Prostate gland (tissue), 2 donors: ENCODE measurements at places on chromosomes 2 and 18.
A peak's percentile ranks its signal among the peaks of the same experiment; 100 is the strongest.

- H3K27ac ChIP-seq: no peak overlapping the region
- no peaks in the 10 kb centered on the region for H3K27me3 ChIP-seq
- no peak overlapping the region for H3K4me3 ChIP-seq
- H3K4me1 ChIP-seq: no peaks in the 10 kb centered on the region
- DNase-seq: no peak
These were observed 81.8 kb upstream of the CREB1 start for GRCh38 chr2:207448006-207448405.

DNA sequence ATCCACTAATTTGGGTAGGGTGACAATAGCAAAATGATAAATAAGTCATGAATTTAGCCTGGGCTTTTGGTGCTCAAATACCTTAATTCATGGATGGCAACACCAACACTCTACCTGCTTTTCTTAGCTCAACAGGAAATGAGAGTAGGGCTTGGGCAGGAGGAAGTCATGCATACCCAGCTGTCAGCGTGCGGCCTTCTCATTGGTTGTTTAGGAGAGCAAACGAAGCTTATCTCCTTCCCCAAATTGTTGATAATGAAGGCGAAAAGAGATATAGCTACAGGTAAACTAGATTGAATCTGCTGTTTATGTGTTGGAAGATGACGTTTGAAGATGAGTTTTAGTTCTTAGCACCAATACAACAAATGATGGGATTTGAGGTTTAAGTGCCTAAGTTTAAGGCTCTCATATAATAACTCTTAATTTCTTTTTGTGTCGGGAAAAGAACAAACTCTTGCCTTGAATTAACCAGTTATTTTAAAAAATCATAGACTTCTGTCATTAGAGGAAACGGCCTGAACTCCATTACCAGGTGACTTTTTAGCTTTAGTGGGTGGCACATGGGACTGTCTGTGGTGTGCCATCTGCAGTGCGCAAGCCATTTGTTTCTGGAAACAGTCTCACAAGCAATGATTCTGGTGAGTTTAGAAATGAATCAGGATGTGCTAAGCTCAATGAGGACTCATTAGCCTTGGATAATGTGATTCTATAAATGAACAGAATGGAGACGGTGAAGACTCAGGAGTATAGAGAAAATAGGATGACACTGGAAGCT, 19.8 kb downstream of the MAP4K4 start:
- no peaks in the 10 kb centered on the region for H3K27me3 ChIP-seq
- H3K4me3 ChIP-seq: no peak overlapping the region
- no peak for DNase-seq

- H3K27ac ChIP-seq: no peak overlapping the region
- H3K36me3 ChIP-seq: no peaks in the 10 kb centered on the region
- no peaks in the 10 kb centered on the region for H3K27me3 ChIP-seq
- no peak for DNase-seq
- no peak overlapping the region for H3K4me3 ChIP-seq
These were observed 208.0 kb upstream of the FBXO11 start for GRCh38 chr2:48114256-48114655.

- no peaks in the 10 kb centered on the region for H3K4me1 ChIP-seq
- no peaks in the 10 kb centered on the region for H3K27me3 ChIP-seq
- no peak overlapping the region for H3K27ac ChIP-seq
- H3K36me3 ChIP-seq: no peaks in the 10 kb centered on the region
These were observed 144.8 kb upstream of the TACR1 start for GRCh38 chr2:75344146-75344545.

- H3K4me3 ChIP-seq: no peak overlapping the region
- H3K4me1 ChIP-seq: no peaks in the 10 kb centered on the region
- H3K36me3 ChIP-seq: no peaks in the 10 kb centered on the region
- DNase-seq: no peak
These were observed 326.3 kb downstream of the TSN start for GRCh38 chr2:122081751-122082150.

GRCh38 chr2:68429311-68429826, 37.7 kb downstream of the FBXO48 start:
- no peak overlapping the region for H3K27ac ChIP-seq
- no peaks in the 10 kb centered on the region for H3K36me3 ChIP-seq
- DNase-seq: no peak
- H3K27me3 ChIP-seq: no peaks in the 10 kb centered on the region
- H3K4me1 ChIP-seq: no peaks in the 10 kb centered on the region

- DNase-seq: no peak
- no peaks in the 10 kb centered on the region for H3K36me3 ChIP-seq
- H3K27me3 ChIP-seq: no peaks in the 10 kb centered on the region
- H3K4me1 ChIP-seq: no peaks in the 10 kb centered on the region
- H3K27ac ChIP-seq: no peak overlapping the region
These were observed 254.8 kb downstream of the TGIF1 start for GRCh38 chr18:3704556-3705344.

GRCh38 chr2:123648956-123649355, 376.1 kb upstream of the CNTNAP5 start:
- DNase-seq: no peak
- H3K4me3 ChIP-seq: no peak overlapping the region
- no peaks in the 10 kb centered on the region for H3K4me1 ChIP-seq
- H3K27me3 ChIP-seq: no peaks in the 10 kb centered on the region

DNA sequence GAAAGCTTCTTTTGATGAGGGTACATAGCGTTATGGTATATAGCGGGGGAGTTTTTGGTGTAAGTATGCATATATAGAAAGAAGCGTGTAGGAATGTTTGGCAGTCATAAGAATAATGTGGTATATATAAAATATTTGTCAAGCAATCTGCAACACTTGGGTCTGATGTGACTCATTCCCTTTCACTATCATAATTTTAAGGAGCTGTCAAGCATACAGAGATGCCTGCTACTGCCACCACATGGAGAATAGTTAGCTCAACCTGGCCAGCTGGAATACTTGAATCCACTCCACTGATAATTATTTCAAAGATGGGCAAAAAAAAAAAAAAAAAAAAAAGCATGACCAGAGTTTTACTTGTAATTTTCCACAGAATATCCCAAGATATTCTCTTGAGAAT, 559.8 kb upstream of the REG3G start:
- H3K27ac ChIP-seq: no peak overlapping the region
- H3K4me3 ChIP-seq: no peak overlapping the region
- H3K4me1 ChIP-seq: no peaks in the 10 kb centered on the region
- no peak for DNase-seq
- H3K27me3 ChIP-seq: no peaks in the 10 kb centered on the region
- H3K36me3 ChIP-seq: no peaks in the 10 kb centered on the region

- H3K36me3 ChIP-seq: no peaks in the 10 kb centered on the region
- no peaks in the 10 kb centered on the region for H3K4me1 ChIP-seq
- no peaks in the 10 kb centered on the region for H3K27me3 ChIP-seq
- H3K4me3 ChIP-seq: no peak overlapping the region
- DNase-seq: no peak
- no peak overlapping the region for H3K27ac ChIP-seq
These were observed 51.0 kb upstream of the ID2 start for GRCh38 chr2:8630676-8631464.

- no peaks in the 10 kb centered on the region for H3K27me3 ChIP-seq
- DNase-seq: no peak
- H3K4me3 ChIP-seq: no peak overlapping the region
- H3K36me3 ChIP-seq: no peaks in the 10 kb centered on the region
- no peaks in the 10 kb centered on the region for H3K4me1 ChIP-seq
These were observed 119.2 kb downstream of the ANKRD44 start for GRCh38 chr2:197191177-197191939.

- H3K4me1 ChIP-seq: no peaks in the 10 kb centered on the region
- H3K27me3 ChIP-seq: no peaks in the 10 kb centered on the region
- DNase-seq: no peak
- H3K4me3 ChIP-seq: no peak overlapping the region
- no peaks in the 10 kb centered on the region for H3K36me3 ChIP-seq
- H3K27ac ChIP-seq: no peak overlapping the region
These were observed 13.5 kb downstream of the ALPK2 start for GRCh38 chr18:58615140-58616132.

GRCh38 chr2:132615329-132616085, 54.5 kb downstream of the LYPD1 start:
- no peaks in the 10 kb centered on the region for H3K4me1 ChIP-seq
- H3K4me3 ChIP-seq: no peak overlapping the region
- H3K27ac ChIP-seq: no peak overlapping the region
- no peaks in the 10 kb centered on the region for H3K27me3 ChIP-seq

GRCh38 chr2:163601377-163601776, 134.4 kb downstream of the FIGN start:
- no peaks in the 10 kb centered on the region for H3K27me3 ChIP-seq
- H3K4me3 ChIP-seq: no peak overlapping the region
- DNase-seq: no peak

- H3K27ac ChIP-seq: no peak overlapping the region
- H3K4me3 ChIP-seq: no peak overlapping the region
- H3K4me1 ChIP-seq: no peaks in the 10 kb centered on the region
- H3K27me3 ChIP-seq: no peaks in the 10 kb centered on the region
- no peaks in the 10 kb centered on the region for H3K36me3 ChIP-seq
These were observed 145.0 kb downstream of the MAP4K4 start for GRCh38 chr2:101842471-101842870.

DNA sequence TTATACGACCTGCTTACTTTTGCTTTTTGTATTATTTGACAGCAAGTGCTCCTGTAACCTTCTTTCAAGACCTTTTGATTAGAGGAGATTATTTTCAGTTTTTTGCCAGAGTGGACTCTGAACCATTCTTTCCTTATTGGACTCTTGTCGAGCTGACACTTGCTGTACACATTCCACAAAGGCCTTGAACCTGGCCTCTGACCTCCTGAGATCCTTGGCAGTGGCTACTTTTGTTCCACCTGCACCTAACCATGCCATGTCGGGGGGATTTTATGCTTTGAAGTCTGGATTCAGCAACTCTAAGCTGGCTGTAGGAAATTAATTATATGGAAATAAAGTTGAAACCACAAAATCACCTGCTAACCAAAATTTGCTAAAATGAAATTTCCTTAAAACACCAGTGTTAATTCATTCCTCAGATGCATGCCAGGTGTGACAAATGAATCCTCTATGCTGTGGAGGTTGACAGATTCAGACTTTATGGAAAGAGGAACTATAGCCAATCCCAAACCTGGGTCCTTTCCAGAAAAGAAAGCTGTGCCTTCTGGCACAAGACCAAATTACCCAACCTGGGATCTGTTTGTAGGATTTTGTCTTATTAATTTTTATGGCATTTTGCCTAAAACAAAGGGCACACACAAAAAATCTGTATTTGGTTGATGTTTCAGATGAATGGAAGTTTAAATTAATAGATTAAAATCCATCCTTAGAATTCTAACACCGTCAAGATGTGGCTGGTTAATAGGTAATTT, 110.4 kb downstream of the CDC42EP3 start:
- peaks cover 5% of the 10 kb centered on the region for H3K4me1 ChIP-seq
- no peaks in the 10 kb centered on the region for H3K27me3 ChIP-seq

- no peak overlapping the region for H3K4me3 ChIP-seq
- H3K27me3 ChIP-seq: no peaks in the 10 kb centered on the region
- no peak for DNase-seq
- no peak overlapping the region for H3K27ac ChIP-seq
These were observed 59.5 kb upstream of the AMMECR1L start for GRCh38 chr2:127945281-127945680.

DNA sequence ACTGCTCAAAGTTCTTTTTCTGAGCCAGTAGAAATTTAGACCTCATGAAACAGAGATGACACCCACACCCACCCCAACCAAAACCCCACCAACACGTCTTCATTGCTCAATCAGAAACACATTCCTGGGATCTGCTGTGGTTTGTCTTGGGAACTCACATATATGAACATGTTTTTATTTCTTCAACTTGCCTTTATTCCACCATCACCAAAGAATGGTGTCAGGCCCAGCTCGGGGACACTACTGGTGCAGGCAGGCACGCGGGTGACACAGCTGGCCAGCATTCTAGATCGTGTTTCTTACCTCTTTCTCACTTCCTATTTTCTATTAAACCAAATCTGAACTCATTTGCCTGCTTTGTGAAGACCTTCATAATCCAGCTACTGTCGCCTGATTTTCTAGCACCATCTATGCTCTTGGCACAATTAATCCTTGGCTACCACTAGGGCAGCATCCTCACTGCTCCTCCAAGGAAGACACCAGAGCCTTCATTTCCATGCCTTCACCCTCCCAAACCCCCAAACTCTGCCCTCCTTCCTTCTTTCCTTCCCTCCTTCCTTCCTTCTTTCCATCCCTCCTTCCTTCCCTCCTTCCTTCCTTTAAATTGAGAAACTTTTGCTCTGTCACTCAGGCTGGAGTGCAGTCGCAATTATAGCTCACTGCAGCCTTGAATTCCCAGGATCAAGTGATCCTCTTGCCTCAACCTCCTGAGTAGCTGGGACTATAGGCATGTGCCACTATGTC, 157.1 kb downstream of the BCL2 start:
- H3K27me3 ChIP-seq: no peaks in the 10 kb centered on the region
- no peak overlapping the region for H3K4me3 ChIP-seq
- H3K36me3 ChIP-seq: no peaks in the 10 kb centered on the region
- no peak overlapping the region for H3K27ac ChIP-seq
- DNase-seq: no peak
- no peaks in the 10 kb centered on the region for H3K4me1 ChIP-seq

- H3K4me1 ChIP-seq: no peaks in the 10 kb centered on the region
- H3K36me3 ChIP-seq: no peaks in the 10 kb centered on the region
- no peak overlapping the region for H3K27ac ChIP-seq
- no peaks in the 10 kb centered on the region for H3K27me3 ChIP-seq
These were observed 285.8 kb downstream of the C1D start for GRCh38 chr2:67777010-67777409.

GRCh38 chr2:25309402-25309801, 32.3 kb downstream of the DNMT3A start:
- H3K27me3 ChIP-seq: no peaks in the 10 kb centered on the region
- H3K36me3 ChIP-seq: no peaks in the 10 kb centered on the region
- H3K4me3 ChIP-seq: no peak overlapping the region
- H3K27ac ChIP-seq: no peak overlapping the region
- peaks cover 10% of the 10 kb centered on the region for H3K4me1 ChIP-seq

DNA sequence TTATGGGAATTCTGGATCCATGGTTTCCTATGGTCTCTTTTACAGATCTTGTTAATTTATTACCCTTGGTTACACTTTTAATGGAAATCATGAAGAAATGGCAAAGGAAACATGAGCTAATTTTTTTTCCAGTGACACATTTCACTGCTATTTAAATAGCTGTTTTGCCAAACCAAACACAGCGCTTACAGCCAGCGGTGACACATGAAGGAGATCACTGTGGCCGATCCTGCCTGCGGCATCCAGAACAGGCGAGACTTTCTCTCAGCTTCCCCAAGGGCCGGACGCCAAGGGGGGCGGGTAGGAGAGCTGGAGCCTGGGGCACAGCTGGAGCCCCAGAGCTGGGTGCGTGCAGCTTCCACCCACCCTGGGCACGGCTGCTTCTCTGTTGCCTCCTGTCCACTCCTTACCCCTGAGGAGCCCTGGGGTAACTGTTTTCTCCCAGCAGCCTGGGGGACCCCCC, 81.4 kb upstream of the PKDCC start:
- H3K4me3 ChIP-seq: no peak overlapping the region
- no peaks in the 10 kb centered on the region for H3K4me1 ChIP-seq
- H3K27ac ChIP-seq: no peak overlapping the region
- no peaks in the 10 kb centered on the region for H3K36me3 ChIP-seq
- H3K27me3 ChIP-seq: no peaks in the 10 kb centered on the region
- DNase-seq: peak; percentile 27

DNA sequence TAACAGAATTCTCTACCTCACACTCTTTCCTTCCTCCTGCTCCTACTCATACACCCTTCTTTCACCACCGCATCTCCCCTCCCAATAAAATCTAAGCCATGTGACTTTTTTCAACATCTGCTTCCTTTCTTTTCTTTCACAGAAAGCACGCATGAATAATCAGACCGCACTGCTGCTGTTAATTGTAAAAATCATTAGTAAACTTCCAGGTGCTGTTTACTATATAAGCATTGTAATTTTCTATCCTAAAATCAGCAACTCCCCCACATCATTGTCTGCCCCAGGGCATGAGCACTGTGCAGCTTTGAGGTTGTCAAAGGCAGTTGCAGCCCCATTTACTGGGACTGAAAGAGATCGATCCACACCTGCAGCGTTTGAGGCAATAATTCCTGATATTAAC, 782.6 kb upstream of the ID2 start:
- H3K27ac ChIP-seq: no peak overlapping the region
- no peak for DNase-seq
- no peaks in the 10 kb centered on the region for H3K4me1 ChIP-seq
- no peaks in the 10 kb centered on the region for H3K27me3 ChIP-seq
- H3K4me3 ChIP-seq: no peak overlapping the region
